ENCODE measurements at places on chromosomes 13 and 19.
A peak's percentile ranks its signal among the peaks of the same experiment; 100 is the strongest.

DNA sequence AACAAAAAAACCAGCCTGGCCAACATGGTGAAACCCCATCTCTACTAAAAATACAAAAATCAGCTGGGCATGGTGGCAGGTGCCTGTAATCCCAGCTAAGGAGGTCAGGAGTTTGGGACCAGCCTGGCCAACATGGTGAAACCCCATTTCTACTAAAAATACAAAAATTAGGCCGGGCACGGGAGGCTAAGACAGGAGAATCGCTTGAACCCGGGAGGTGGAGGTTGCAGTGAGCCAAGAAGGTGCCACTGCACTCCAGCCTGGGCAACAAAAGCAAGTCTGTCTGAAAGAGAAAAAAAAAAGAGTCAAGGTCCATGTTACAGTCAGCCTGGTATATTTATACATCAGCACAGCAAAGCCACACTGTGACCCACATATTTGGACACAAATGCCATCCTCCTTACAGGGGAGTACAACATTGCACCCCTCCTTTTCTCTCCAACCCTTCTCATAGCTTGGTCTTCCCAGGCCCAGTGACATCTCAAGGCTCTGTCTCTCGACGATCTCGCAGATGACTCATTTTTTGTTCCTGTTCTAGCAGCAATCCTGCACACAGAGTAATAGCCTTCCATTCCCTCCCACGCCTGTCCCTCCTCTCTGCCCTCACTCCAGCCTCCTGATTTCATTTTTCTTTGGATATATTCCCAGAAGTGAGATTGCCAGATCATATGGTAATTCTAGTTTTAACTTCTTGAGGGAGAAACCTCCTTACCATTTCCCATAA is 21.0 kb upstream of the DPP9 start:
- DNase-seq, result peak; percentile 95

DNA sequence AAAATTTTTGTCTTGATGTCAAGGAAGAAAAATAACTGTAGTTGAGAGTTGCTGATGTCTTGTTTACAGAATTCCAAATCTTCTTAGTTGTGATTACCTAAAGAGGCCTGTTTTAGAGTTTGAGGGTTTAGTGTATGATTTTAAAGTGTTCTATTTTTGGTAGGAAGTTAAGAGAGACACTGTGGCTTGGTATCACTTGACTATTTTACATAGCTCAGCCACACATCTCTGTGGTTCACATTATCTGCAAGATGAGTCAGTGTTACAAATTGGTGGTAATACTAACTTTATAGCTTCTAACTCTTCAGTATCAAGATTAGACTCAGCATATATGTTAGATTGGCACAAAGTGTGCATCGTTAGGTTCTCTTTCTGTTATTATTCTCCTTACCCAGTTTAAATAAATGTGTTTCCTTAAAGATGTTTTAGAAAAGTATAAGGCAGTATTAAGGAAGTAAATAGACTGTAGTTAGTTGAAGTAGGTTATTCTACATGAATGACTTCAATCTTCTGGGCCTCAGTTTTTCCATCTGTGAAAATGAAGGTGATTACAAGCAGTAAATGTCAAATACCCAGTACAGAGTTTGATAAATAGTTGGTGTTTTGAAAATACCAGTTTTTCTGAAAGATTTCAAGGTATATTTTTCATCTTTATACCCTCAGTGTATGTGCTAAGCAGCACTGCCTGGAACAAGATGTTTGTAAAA is 33.4 kb downstream of the COG6 start:
- DNase-seq, result peak; percentile 12

- DNase-seq, result no peak
These were observed 5.1 kb downstream of the MYADM start for GRCh38 chr19:53872762-53873161.

DNA sequence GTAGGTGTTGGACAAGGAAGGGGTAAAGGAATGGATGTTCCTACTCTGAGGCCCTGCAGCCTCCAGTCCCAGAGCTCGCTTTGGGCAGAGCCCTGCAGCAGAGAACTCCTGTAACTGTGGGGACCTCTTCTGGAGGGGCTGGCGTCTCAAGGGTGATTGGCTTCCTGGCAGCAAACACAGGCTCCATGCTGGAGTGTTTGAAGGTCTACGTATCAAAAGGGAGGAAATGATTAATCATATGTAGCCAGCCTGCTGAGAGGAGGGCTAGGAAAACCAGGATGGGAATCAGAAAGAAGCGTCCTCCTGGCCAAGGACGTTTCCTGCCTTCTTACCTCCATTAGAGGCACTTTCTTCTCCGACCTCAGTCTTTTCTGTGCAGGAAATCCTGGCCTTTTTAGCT is 208.5 kb downstream of the TSHZ3 start:
- no peak for DNase-seq

GRCh38 chr19:42281146-42281826 is 12.2 kb downstream of the CIC start:
- DNase-seq, result peak; percentile 92

GRCh38 chr13:51432576-51432975 is 20.3 kb downstream of the INTS6 start:
- DNase-seq, result no peak

DNA sequence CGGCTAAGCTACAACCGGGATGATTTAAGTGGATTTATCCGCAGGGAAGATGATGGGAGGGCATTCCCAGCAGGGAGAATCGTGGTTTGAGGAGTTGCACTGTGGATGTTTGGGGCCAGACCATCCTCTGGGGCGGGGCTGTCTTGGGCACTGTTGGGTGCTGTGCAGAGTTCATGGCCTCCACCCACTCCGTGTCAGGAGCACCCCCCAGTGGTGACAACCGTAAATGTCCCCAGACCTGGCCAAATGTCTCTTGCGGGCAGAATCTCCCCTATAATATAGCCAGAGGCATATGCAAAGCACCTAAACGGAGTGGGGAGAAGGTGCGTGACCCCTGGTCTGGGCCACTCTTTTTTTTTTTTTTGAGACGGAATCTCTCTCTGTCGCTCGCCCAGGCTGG is 40.2 kb downstream of the SMIM24 start:
- DNase-seq, result no peak

GRCh38 chr13:111902726-111903125 is 164.2 kb upstream of the SOX1 start:
- no peak for DNase-seq
